ENCODE measurements at places on chromosomes 3 and 15. TPM values are rescaled to one million over a fixed set of nuclear protein-coding genes. Genes with fewer than 3 reads are reported as not detected.

The CLDN18 gene
- total RNA-seq: not detected

The TTLL13 gene
- 0.09 TPM for total RNA-seq

The IDH2 gene
- total RNA-seq: 127 TPM

The FGF12 gene
- 1.2 TPM for total RNA-seq
